K562 (cell line): ENCODE measurements at places on chromosomes 11 and 22.

DNA sequence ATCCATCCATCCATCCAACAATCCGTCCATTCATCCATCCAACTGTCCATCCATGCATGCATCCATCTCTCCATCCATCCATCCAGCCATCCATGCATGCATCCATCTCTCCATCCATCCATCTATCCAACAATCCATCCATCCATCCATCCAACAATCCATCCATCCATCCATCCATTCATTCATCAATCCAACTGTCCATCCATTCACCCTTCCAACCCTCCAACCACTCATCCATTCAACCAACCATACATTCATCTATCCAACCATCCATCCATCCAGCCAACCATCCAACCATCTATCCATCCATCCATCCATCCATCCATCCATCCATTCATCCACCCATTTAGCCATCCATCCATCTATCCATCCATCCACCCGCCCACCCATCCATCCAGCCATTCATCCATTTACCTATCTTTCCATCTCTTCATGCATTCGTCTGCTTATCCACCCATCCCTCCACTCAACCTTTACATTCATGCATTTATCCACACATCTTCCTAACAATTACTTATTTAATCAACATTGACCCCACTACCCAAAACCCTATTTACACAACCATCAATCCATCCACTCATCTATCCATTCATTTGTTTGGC lies 12.6 kb downstream of the CACNA1I start:
- DNase-seq: no peak

GRCh38 chr11:76313913-76314740 lies 66.8 kb downstream of the THAP12 start:
- DNase-seq: peak; percentile 33

DNA sequence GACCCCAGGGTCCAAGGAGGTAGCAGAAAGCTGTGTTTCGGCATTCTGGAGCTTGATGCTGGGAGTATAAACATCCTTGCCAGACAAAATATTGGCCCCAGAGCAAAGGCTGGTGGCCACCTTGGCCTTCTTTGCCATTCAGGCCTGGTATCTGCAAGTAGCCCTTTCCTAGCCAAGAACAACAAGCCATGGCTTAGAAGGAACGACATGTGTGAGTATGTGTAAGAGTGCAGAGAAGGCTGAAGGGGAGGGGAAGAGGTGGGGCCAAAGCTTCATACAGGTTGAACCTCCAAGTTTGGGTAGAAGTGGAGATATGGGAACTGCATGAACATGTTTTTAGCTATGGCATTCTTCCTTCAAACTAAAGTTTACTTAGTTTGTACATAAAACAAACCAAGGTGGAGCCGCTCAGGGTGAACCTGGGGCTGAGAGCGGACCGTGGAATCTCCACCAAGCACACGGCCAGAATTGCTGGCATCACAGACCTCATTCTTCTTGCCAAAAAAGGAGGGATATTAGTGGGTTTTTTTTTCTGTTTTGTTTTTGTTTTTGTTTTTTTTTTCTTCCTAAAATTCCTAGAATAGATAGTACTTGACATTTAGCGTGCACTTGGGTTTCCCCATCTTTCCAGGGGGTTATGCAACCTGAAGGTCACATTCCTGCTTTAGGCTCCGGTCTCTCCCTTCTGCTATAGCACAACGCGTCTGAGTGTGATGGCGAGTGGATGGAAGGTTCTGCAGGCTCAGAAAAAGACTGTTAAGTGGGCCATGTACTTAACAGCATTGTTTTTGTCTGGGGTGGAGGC lies 70.9 kb downstream of the ADAMTS15 start:
- DNase-seq: no peak

DNA sequence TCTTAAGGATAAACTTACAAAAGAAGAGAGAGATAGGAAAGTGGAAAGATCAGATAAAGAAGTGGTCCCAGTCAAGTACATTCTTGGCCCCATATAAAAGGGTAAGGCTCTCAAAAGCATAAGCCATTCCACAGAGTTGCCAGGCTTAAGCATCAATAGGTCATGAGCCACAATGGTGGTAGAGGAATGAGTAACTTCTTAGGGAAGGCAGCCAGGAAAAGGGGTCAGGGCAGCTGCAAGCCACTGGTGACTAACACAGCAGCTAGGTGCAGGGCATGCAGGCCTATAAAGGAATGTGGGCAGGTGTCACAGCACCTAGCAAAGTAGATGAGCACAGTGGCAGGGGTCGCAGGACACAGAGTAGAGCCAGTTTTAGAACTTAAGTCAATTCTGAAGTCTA lies 302.6 kb upstream of the FAT3 start:
- DNase-seq: no peak

GRCh38 chr11:73760135-73760678 lies 667 bp downstream of the RAB6A start:
- DNase-seq: peak; percentile 66

GRCh38 chr11:15473954-15474837 lies 359.5 kb downstream of the INSC start:
- DNase-seq: no peak

- DNase-seq: no peak
Measured at GRCh38 chr11:31826536-31827438, 15.7 kb upstream of the PAX6 start.

DNA sequence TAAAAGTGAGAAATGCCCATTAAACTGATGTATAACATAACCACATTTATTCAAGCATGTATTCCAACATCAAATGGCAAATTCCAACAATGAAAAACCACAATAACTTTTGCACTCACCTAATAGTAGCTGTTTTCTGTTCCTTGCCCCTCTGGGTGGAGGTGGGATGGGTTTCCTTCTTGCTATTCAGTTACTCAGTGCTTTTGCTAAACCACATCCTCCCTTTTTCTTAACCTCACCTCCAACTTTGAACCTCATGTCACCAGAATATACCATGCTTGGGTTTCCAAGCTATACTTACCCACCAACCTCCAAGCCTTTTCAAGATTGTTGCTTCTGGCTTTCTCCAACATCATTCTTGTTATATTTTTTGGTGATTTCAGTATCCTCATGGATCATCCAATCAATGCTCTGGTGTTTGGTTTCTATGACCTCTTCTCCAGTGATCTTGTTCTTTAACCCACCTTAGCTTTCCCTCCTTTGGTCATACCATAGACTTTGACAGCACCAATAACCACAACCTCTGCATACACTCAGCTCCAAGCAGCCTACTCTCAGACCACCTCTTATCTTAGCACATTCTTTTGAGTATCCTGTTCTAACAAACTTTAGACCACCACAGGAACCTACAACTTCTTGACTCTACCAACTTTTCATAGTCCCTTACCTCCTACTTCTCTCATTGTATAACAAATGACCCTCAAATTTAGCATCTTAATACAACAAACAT lies 3.2 kb upstream of the CCDC15 start:
- DNase-seq: no peak

GRCh38 chr22:36288571-36289405 lies 35.9 kb downstream of the APOL1 start:
- DNase-seq: no peak
